ENCODE measurements at places on chromosomes 4 and X.

DNA sequence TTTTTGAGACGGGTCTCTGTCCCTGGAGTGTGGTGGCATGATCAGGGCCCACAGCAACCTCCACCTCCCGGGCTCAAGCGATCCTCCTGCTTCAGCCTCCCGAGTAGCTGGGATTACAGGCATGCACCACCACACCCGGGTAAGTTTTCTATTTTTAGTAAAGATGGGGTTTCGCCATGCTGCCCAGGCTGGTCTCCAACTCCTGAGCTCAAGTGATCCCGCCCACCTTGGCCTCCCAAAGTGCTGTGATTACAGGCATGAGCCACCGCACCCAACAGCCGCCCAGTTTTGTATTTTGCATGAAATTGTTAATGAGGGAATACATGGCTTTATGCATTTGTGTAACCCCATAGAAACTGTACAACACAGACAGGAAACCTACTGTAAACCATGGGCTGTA is 2.8 kb upstream of the ARHGAP4 start:
- DNase-seq: no peak

DNA sequence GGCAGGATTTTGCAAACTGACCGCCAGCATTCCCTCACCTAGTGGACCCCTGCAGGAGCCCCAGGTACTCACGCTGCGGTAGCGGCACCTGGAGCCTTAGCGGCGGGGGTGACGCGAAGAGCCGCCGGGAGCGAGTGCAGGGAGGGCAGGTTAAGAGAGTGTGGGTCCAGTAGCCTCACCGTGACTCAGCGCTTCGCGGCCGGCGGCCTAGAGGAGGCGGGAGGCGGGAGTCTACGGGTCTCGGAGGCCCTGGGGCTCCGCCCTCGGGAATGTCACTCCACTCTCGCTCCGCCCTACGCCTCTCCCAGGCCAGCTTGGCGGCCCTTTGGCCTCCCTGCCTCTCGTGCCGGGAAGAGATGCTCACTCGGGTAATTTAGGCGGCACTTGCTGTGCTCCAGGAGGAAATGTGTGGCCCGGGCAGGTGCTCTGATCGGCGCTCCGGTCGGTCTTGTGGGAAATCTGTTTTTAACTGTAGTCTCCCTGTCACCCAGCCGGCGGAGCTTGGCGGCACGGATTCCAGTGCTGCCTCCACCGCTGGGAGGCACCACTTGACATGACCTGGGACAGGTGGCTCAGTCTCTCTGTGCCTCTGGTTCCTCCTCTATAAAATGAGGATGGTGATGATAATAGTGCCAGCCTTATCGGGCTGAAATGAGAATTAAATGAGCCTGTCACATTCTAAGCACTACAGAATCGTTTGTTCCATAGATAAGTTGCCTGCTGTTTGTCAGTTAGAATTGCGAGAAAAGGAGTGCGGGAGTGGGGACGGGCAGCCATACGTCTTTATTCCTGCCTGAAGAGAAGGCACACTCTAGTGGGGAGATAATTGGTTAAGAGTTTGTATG is at the start of gene PIR:
Gene PIR (minus strand): TSS at position 216 of the 845 bp plus-strand sequence. CDS start 2,076 bp downstream, outside the sequence.
- peak; percentile 83 for DNase-seq

DNA sequence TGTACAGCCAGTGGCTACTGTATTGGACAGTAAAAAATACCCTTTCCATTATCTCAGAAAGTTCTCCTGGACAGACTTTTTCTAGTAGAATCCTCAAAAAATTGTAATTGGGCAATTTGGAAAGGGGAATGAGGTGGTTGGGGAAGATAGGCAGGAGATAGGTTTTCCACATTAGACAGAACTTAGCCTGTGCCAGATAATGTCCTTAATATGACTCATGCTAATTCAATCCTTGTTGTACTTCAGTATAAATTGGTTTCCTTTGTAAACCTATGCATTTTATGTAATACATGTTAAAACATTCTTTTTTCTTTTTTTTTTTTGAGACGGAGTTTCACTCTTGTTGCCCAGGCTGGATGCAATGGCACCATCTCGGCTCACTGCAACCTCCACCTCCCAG is 8.9 kb downstream of the EIF4E start:
- DNase-seq: no peak

DNA sequence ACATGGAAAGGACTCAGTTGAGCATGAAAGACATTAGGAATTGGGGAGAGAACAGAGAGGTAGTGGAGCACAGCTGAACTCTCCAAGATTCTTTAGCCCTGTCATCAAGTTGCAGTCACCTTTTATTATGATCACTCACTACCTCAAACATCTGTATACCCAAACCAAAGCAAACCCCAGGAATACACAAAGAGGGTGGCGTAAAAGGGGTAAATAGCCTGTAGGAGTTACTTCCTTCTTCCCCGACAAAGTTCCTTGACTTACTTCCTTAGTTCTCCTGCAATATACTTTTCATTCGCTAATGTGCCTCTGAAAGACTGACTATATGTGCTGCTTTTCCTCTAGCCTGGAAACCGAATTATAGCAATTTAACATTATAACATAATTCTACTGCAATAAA is 159.9 kb downstream of the SPRY1 start:
- no peak for DNase-seq

DNA sequence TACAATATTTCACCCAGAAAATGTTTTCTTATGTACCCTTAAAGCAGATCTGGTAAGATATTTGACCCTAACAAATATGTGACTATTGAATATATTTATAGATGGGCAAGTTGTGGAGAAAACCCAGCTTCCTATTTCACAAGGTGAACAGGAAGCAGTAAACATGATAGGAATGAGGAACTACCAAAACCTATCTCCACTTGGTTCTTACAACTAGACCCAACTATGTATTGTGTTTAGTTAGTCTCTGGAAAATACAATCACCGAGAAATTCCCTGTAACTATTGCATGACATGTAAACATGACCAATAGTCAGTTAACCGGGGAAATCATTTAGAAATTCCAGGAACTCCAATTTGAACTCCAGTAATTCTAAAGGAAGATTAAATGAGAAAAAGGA is 8.4 kb upstream of the RXFP1 start:
- DNase-seq: peak; percentile 68

- no peak for DNase-seq
These were observed 2.0 kb upstream of the AP1S2 start for GRCh38 chrX:15856636-15857035.

DNA sequence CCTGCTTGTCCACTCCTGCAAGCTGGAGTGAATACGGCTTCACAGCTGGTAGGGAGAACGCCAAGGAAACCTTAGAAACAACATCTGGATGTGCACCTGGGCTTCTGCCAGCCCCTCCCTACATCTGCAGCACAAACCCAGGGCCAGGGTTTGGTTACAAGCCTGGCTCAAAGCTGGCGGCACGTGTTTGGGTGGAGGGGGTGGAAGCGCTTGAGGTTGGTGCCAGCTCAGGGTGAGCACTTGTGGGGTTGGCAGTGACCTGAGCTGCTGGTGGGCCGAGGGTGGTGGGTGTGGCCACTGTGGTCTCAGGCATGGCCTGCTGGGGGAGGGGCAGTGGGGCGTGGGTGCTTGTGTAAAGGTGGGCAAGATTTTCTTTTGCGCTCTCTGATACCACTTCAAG is 15.6 kb downstream of the ELF4 start:
- DNase-seq: no peak

DNA sequence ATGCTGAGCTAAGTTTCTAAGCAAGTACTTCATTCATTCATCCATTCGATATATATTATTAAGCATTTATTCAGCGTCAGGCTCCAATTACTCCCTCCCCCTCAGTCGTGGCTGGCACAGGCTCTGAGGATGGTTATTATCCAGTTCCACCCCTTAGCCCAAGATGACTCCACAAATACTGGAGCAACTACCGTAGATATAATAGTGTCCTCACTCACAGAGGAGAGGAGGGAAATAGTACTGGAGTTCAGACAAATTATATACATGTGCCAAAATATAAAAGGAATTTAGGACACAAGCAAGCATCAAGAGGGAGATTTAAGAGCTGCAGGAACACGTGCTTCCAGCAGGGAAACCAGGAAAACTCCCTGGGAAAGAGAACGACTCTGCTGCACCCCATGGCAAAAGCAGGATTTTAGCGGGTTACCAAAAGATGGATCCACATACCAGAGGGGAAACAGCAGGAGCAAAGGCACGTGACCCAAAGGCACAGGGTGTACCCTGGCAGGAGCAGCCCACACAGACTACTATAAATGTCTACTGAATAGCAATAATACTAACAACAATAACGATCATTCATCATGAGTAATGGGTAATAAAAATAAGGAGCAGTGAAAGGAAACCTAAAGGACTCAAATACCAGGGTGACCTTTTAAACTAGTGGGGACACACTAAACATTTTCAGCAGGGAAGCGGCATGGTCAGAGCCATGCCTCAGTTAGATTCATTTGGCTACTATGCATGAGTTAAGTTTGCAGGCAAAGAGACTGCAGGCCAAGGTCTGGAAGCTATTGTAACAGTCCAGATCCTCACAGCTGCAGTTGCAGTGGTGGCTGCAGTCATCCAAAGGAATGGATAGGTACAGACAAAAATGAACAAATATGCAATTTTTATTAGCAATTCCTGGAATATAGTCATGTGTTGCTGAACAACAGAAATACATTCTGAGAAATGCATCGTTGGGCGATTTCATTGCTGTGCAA is 153.7 kb downstream of the APBB2 start:
- no peak for DNase-seq

- DNase-seq: no peak
These were observed 10.5 kb downstream of the EXOC1L start for GRCh38 chr4:55830048-55830447.

GRCh38 chrX:17994429-17994828 is 133.3 kb upstream of the RAI2 start:
- no peak for DNase-seq

- DNase-seq: peak; percentile 94
These were observed 12.6 kb downstream of the PPA2 start for GRCh38 chr4:105461221-105461620.

GRCh38 chrX:66635360-66635759 is 3.5 kb downstream of the EDA2R start:
- DNase-seq: no peak

GRCh38 chrX:10031746-10032145 is 64.6 kb downstream of the CLDN34 start:
- DNase-seq: no peak

DNA sequence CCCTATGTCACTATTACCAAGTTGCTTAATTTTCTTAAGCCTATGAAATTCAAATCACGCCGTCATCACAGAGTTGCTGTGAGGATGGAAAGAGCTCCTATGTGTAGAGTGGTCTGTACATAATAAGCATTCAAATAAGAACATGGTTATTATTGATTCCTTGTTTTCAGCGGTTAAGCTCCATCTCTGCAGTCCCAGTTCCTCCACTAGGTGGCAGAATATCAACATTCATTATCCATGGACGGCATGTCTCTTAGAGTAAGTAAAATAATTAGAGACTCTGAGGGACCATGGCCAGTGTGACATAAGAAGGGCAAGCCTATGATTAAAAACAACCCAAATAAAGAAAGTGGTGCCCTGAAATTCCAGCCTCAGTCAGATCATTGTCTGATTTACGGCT is 132.5 kb upstream of the NHS start:
- DNase-seq: peak; percentile 46

DNA sequence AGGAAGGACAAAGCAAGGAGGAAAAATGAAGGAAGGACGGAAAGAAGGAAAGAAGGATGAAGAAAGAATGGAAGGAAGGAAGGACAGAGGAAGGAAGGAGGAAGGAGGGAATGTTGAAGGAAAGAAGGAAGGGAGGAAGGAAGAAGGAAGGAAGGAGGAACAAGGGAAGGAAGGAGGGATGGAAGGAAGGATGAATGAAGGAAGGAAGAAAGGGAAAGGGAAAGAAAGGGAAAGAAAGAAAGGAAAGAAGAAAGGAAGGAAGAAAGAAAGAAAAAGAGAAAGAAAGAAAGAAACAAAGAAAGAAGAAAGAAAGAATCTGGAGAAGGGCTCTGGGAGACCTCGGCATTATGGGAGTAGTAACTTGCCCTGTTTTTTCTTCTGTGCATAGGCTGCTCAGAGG is 70.8 kb upstream of the SHISA3 start:
- no peak for DNase-seq

GRCh38 chr4:112552668-112553067 is 36.7 kb upstream of the NEUROG2 start:
- no peak for DNase-seq

- no peak for DNase-seq
These were observed 28.7 kb upstream of the HPGDS start for GRCh38 chr4:94371290-94371689.

DNA sequence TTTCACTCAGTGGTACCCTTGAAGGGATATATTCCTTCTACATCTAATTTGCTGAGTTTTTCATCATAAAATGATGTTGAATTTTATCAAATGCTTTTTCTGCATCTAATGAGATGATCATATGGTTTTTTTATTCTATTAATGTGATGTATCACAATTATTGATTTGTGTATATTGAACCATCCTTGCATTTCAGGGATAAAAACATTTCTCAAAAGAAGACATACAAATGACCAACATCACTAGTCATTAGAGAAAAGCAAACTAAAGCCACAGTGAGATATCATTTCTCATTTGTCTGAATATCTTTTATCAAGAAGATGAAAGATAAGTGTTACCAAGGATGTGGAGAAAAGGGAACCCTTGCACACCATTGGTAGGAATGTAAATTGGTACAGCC is 65.7 kb upstream of the MXD4 start:
- DNase-seq: no peak

Data from NB4 (cell line).